ENCODE measurements at places on chromosomes 7 and 10.

- no peak for DNase-seq
Measured at GRCh38 chr7:137904833-137905232, 58.1 kb upstream of the DGKI start.

GRCh38 chr7:150753826-150754603 is 16.8 kb downstream of the GIMAP5 start:
- peak; percentile 91 for DNase-seq

GRCh38 chr10:29160150-29160617 is 128.7 kb upstream of the LYZL1 start:
- no peak for DNase-seq

- DNase-seq, result no peak
Measured at GRCh38 chr10:16436367-16436757, 448 bp upstream of the PTER start.

GRCh38 chr7:12136523-12136922 is 74.6 kb upstream of the TMEM106B start:
- no peak for DNase-seq

GRCh38 chr7:50281680-50282445 is 22.7 kb upstream of the IKZF1 start:
- DNase-seq, result peak; percentile 91

- DNase-seq, result peak; percentile 98
Measured at GRCh38 chr10:6050801-6051445, 11.2 kb downstream of the IL2RA start.

- DNase-seq, result peak; percentile 84
Measured at GRCh38 chr7:143492043-143492471, 14.4 kb downstream of the TAS2R41 start.

Measured in suppressor macrophage treated with lipopolysaccharide for 1 hour (primary cell).